ENCODE measurements at places on chromosomes 4 and X.

DNA sequence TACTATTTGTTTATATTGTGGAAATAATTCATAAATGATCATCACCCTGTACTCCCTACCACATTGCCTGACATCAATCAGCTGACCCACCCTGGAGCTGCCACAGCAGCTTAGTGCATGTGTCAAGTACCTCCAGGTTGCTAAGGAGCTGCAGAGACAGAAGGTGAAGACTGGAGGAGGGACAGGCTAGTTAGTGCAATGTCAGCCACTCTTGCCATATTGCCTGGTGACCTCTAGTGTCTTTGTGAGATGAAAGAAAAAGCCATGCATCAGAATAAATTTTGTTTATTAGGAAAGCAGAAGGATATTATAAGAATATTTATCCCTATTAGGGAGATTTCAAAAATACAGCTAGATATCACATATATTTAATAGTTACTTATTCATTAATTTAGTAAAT lies 243.9 kb upstream of the FAT4 start:
- no peaks in the 10 kb centered on the region for H3K36me3 ChIP-seq
- DNase-seq, result no peak
- H3K27ac ChIP-seq, result no peak overlapping the region
- no peaks in the 10 kb centered on the region for H3K27me3 ChIP-seq

- H3K4me3 ChIP-seq, result no peak overlapping the region
- H3K4me1 ChIP-seq, result no peaks in the 10 kb centered on the region
- H3K27ac ChIP-seq, result no peak overlapping the region
- no peak for DNase-seq
- H3K36me3 ChIP-seq, result no peaks in the 10 kb centered on the region
Measured at GRCh38 chr4:161254375-161254774, 909.4 kb downstream of the FSTL5 start.

GRCh38 chr4:41883988-41884734 lies 51.1 kb upstream of the TMEM33 start:
- peaks cover 20% of the 10 kb centered on the region for H3K4me1 ChIP-seq
- H3K27ac ChIP-seq, result no peak overlapping the region
- DNase-seq, result no peak
- H3K36me3 ChIP-seq, result no peaks in the 10 kb centered on the region
- peaks cover 31% of the 10 kb centered on the region for H3K27me3 ChIP-seq
- H3K4me3 ChIP-seq, result no peak overlapping the region

DNA sequence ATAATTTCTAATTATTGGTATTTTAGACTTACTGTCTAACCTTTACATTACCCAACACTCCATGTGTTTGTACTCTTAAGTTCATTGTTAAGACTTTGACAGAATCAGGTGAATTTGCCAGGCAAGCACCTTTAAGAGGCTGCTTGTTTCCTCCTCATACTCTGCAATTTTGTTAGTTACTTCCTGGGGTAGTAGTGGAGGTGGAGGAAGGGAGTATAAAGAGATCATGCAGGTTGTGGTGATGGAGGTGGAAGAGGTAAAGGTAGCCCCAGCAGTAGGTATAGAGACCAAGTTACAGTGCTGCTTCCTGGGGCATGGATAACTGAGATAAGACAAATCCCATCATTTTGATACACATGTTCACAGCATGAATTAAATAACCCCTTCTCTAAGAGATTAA lies 6.7 kb downstream of the WDR44 start:
- no peaks in the 10 kb centered on the region for H3K36me3 ChIP-seq
- DNase-seq, result no peak
- H3K27me3 ChIP-seq, result no peaks in the 10 kb centered on the region
- H3K4me3 ChIP-seq, result no peak overlapping the region

DNA sequence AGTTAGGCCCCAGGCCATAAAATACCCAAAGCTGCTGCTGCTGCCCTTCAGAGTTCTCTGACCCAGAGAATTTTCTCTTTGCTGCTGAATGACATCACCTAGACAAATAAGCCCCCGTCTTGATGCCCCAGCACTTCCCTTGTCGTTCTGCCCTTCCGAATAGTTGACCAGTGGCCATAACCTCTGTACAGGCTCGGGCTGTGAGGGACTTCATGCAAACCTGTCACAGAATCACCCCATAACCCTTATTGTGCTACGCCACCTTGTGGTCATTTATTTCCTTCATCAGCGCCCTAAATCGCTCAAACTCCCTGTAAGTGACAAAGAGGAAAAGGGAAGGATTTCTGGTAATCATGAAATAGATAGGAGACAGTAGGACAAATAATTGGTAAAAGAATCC lies 18.8 kb downstream of the SPACA5 start:
- H3K36me3 ChIP-seq, result no peaks in the 10 kb centered on the region
- peak; percentile 39 for DNase-seq
- H3K4me3 ChIP-seq, result no peak overlapping the region

DNA sequence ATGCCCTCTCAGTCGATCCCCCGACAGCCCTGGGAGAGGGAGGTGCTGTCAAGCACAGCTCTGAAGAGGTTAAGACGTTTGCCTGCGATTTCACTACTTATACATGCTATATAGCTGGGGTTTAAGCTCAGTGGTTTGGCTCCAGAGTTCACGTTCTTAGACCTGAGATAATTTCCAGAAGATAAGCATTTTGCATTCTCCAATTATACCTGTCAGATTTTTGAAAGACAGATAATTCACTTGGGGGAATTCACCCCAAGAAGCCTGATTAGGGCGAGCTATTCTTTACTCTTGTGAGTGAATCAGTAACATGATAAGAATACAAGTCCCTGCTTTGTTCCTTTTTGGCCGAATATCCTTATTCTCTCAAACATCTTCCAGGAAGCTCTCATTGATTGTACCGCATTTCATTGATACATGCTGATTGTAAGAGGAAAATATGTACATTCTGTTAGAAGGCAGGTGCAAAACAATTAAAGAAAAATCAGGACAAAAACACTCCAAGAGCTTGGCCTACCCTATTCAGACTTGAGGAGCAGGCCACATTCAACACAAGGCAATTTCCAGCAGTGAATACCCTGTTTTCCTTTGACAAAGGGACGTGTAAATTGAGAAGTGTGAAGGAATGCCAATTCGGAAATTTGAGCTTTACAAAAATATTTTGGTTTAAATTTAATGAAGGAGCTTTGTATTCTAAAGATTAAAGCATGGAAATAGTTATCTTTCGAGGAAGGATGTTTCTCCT lies 30.2 kb downstream of the TENM3 start:
- no peak overlapping the region for H3K27ac ChIP-seq
- H3K36me3 ChIP-seq, result no peaks in the 10 kb centered on the region
- no peaks in the 10 kb centered on the region for H3K27me3 ChIP-seq
- no peaks in the 10 kb centered on the region for H3K4me1 ChIP-seq
- no peak overlapping the region for H3K4me3 ChIP-seq
- no peak for DNase-seq

GRCh38 chr4:74374561-74375327 lies 9.8 kb downstream of the EREG start:
- H3K27ac ChIP-seq, result no peak overlapping the region
- no peak overlapping the region for H3K4me3 ChIP-seq
- DNase-seq, result no peak
- no peaks in the 10 kb centered on the region for H3K36me3 ChIP-seq

- no peaks in the 10 kb centered on the region for H3K27me3 ChIP-seq
- H3K4me3 ChIP-seq, result peak overlapping the region; percentile 90
- no peaks in the 10 kb centered on the region for H3K36me3 ChIP-seq
- peak overlapping the region; percentile 100 for H3K27ac ChIP-seq
- peaks cover 91% of the 10 kb centered on the region for H3K4me1 ChIP-seq
Measured at GRCh38 chr4:94457692-94458106, 6.0 kb downstream of the PDLIM5 start.

DNA sequence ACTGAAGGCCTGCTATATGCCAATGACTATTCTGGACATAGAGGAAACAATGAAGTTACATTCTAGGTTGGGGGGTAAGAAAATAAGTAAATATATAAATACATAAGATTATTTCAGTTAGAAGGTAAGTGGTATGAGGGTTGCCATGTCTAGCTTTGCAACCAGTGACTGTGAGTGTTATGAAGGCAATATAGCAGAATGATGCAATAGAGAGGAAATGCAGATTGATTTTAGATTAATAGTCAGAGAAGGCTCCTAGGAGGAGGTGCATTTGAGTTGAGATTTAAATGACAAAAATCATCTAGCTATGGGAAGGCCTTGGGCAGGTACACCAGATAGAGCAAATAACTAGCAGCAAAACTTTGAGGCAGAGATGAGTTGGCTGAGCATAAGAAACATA lies 243.2 kb downstream of the FBXO8 start:
- no peaks in the 10 kb centered on the region for H3K36me3 ChIP-seq
- no peaks in the 10 kb centered on the region for H3K4me1 ChIP-seq
- no peak overlapping the region for H3K4me3 ChIP-seq
- no peak for DNase-seq
- no peaks in the 10 kb centered on the region for H3K27me3 ChIP-seq

DNA sequence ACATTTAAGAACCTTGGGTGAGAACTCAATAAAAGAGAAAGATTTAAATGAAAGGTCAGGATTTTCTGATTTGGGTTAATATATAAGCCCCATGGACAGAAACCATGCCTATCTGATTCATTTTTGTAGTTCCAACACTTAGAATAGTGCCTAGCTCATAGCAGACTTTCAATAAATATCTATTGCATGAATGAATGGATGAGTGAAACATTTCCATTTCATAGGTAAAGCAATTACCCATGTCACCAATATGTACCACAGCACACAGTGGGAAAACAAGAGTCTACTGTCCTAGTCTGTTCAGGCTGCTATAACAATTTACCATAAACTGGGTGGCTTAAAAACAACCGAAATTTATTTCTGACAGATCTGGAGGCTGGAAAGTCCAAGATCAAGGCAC lies 63.9 kb upstream of the PTPN13 start:
- no peak for DNase-seq
- no peaks in the 10 kb centered on the region for H3K27me3 ChIP-seq

DNA sequence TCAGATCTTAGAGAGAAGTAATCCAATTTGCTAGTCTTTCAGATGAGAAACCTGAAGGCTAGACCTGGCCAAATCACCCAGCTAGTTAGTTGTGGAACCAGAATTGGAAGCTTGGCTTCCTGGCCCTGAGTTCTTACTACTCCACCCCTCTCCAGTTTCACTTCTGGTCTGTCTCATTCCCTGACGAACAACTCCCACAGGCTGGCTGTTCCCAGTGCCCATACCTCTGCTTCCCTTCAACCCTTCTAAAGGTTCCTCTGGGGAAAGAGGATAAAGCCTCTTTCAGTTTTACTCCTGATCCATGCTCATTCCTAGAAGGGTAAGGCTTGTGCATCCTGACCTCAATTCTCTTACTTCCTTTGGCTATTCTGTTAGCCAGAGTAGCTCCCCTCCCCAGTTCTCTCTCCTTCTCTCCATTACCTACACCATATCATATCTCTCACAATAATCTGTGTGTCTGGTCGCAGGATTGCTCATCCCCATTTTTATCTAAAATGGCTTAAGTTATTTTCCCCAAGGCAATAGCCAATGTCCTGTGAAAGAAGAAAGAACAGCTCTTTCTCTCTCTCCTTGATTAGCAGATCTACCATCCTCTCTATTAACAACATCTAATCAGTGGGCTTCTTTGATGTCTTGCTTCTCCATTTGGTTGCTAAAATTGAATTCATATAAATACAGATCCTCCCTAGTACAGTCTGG lies 155.0 kb upstream of the MAOA start:
- H3K4me1 ChIP-seq, result no peaks in the 10 kb centered on the region
- H3K27ac ChIP-seq, result no peak overlapping the region
- H3K36me3 ChIP-seq, result no peaks in the 10 kb centered on the region

- H3K4me3 ChIP-seq, result no peak overlapping the region
- no peaks in the 10 kb centered on the region for H3K27me3 ChIP-seq
- H3K36me3 ChIP-seq, result no peaks in the 10 kb centered on the region
- H3K4me1 ChIP-seq, result no peaks in the 10 kb centered on the region
- no peak overlapping the region for H3K27ac ChIP-seq
Measured at GRCh38 chr4:610411-611261, 14.7 kb upstream of the PDE6B start.

- no peaks in the 10 kb centered on the region for H3K36me3 ChIP-seq
- no peaks in the 10 kb centered on the region for H3K4me1 ChIP-seq
- no peak overlapping the region for H3K4me3 ChIP-seq
- H3K27ac ChIP-seq, result no peak overlapping the region
- no peak for DNase-seq
Measured at GRCh38 chr4:26001413-26001812, 87.4 kb downstream of the SMIM20 start.

DNA sequence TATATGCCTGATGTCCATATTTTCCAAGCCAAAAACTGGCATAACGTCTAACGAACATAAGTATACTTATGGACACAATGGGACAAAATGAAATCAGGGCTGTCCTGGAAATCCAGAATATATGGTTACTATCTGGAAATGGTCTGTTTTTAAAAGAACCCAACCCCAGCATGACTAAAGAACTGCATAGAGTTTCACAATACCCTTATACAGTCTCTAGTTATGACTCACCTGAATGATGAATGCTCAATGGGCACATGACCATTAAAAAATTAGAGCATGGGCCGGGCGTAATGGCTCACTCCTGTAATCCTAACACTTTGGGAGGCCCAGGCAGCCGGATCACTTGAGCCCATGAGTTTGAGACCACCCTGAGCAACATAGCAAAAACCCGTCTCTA lies 31.8 kb downstream of the AMMECR1 start:
- DNase-seq, result no peak
- H3K4me1 ChIP-seq, result no peaks in the 10 kb centered on the region
- H3K27ac ChIP-seq, result no peak overlapping the region
- H3K36me3 ChIP-seq, result no peaks in the 10 kb centered on the region
- H3K4me3 ChIP-seq, result no peak overlapping the region

Measured in heart left ventricle (tissue), 16 donors.